Upper lobe of left lung (tissue), 6 donors: ENCODE measurements at places on chromosomes 3 and 15. TPM values are rescaled to one million over a fixed set of nuclear protein-coding genes. Genes with fewer than 3 reads are reported as not detected.

DNA sequence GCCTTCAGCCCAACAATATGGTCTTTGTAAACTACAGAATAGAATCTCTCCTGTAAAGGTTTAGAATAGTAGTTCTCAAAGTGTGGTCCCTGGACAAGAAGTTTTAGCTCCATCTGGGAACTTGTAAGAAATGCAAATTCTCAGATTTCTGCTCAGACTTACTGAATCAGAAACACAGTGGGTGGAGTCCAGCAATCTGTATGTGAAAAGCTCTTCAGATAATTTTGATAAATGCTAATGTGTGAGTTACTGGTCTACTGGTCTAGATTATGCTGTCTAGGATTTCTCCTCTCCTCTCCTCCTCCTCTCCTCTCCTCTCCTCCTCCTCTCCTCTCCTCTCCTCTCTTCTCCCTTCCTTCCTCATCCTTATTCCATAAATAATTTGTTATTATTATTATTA lies 57.5 kb downstream of the RBMS3 start:
- no peaks in the 10 kb centered on the region for H3K36me3 ChIP-seq
- H3K27ac ChIP-seq, result no peak overlapping the region
- no peak for DNase-seq
- no peak overlapping the region for H3K4me3 ChIP-seq

The CACNA2D2 gene
- total RNA-seq, result 203 TPM

The AQP9 gene
- 28.9 TPM for total RNA-seq

DNA sequence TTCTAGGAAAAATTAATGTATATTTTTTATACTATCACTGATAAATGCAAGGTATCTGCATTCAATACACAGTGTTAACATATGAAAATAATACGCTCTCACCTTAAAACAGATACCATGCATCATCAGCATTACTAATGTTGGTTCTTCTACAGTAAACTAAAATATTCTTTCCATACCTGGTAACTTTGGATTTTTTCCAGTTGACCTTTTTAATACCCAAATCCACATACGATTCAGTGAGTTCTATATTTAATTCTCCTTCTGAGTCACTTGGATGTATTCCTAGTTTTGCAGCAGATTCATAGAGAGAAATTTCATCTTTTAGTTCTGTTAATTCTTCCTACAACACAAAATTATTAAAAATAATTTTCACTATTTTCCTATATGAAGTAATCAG lies 29.9 kb downstream of the CEP152 start:
- H3K4me3 ChIP-seq, result no peak overlapping the region
- no peaks in the 10 kb centered on the region for H3K4me1 ChIP-seq
- H3K36me3 ChIP-seq, result peaks cover 18% of the 10 kb centered on the region
- no peak for DNase-seq

- H3K4me1 ChIP-seq, result no peaks in the 10 kb centered on the region
- H3K4me3 ChIP-seq, result no peak overlapping the region
- H3K27ac ChIP-seq, result no peak overlapping the region
Observed at GRCh38 chr3:54936561-54936960, 8.7 kb upstream of the LRTM1 start.

- H3K4me3 ChIP-seq, result no peak overlapping the region
- H3K27me3 ChIP-seq, result no peaks in the 10 kb centered on the region
- H3K36me3 ChIP-seq, result no peaks in the 10 kb centered on the region
- H3K27ac ChIP-seq, result no peak overlapping the region
- H3K4me1 ChIP-seq, result peaks cover 19% of the 10 kb centered on the region
Observed at GRCh38 chr3:123716411-123716810, 131.6 kb upstream of the HACD2 start.

GRCh38 chr3:70000563-70001081 lies 1.1 kb downstream of the SAMMSON start:
- H3K27me3 ChIP-seq, result no peaks in the 10 kb centered on the region
- H3K4me1 ChIP-seq, result peaks cover 4% of the 10 kb centered on the region
- no peak overlapping the region for H3K27ac ChIP-seq
- H3K4me3 ChIP-seq, result no peak overlapping the region
- no peaks in the 10 kb centered on the region for H3K36me3 ChIP-seq
- DNase-seq, result no peak

The GCSAM gene
- not detected for total RNA-seq

The WDR93 gene
- 1.7 TPM for total RNA-seq

The GOLIM4 gene
- 42.4 TPM for total RNA-seq

GRCh38 chr3:192373586-192373985 lies 353.8 kb downstream of the FGF12 start:
- H3K4me1 ChIP-seq, result no peaks in the 10 kb centered on the region
- H3K27me3 ChIP-seq, result no peaks in the 10 kb centered on the region

DNA sequence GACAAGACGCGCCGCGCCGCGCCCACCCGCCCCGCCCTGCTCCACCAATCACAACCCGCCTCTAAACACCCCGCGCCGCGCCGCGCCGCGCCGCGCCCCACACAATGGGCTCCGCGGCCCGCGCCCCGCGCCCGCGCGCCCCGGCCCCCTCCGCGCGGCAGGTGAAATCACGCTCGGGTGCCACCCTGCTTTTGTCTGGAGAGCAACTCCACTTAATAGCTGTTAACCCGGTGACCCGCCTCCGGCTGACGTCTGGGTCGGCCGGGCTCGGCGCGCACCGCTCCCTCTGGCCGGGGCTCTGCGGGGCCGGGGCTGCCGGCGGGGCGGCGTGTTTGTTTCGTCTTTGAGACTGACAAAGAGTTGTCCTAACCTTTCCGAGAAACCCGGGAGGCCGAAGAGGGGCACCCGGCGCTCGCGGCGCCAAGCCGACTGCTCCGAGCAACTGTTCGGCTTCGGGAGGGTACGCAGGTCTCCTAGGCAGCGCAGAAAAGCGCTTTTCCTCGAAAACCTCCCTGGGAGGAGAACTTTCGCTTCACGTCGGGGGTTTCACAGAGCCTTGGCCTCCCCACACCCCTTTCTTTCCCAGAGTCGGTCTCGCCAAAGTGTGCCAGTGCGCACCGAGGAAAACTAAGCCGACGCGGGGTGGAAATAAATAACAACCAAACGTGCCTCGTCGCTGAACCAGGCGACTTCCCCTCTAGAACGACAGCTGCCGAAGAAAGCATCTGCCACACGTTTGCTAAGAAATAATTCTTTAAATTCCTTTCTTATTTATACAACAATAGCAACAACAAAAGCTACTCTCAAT lies 518.4 kb downstream of the FOXP1 start:
- no peaks in the 10 kb centered on the region for H3K27me3 ChIP-seq
- peak; percentile 94 for DNase-seq
- peak overlapping the region; percentile 70 for H3K4me3 ChIP-seq
- peaks cover 51% of the 10 kb centered on the region for H3K4me1 ChIP-seq
- peak overlapping the region; percentile 90 for H3K27ac ChIP-seq
- no peaks in the 10 kb centered on the region for H3K36me3 ChIP-seq

DNA sequence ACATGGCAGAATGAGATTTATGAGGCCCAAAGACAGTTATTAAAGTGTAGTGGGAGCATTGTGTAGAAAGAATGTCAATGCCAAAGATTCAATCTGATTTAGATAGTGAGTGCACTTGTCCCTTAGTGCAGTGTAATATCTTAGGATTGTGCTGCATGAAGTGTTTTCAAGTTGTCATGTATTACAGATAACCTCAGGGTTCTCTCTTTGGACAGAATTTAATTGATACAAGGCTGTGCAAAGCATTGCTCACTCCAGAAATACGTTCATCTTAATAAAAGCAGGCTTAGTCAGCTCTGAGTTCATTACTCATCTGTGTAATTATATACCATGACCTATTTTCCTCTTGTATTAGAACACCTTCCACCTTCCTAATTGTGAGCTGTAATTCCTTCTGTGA lies 16.0 kb upstream of the GPR171 start:
- DNase-seq, result no peak
- H3K4me1 ChIP-seq, result no peaks in the 10 kb centered on the region
- H3K27ac ChIP-seq, result no peak overlapping the region
- H3K4me3 ChIP-seq, result no peak overlapping the region
- H3K27me3 ChIP-seq, result no peaks in the 10 kb centered on the region
- no peaks in the 10 kb centered on the region for H3K36me3 ChIP-seq

The ST8SIA2 gene
- 0.03 TPM for total RNA-seq

DNA sequence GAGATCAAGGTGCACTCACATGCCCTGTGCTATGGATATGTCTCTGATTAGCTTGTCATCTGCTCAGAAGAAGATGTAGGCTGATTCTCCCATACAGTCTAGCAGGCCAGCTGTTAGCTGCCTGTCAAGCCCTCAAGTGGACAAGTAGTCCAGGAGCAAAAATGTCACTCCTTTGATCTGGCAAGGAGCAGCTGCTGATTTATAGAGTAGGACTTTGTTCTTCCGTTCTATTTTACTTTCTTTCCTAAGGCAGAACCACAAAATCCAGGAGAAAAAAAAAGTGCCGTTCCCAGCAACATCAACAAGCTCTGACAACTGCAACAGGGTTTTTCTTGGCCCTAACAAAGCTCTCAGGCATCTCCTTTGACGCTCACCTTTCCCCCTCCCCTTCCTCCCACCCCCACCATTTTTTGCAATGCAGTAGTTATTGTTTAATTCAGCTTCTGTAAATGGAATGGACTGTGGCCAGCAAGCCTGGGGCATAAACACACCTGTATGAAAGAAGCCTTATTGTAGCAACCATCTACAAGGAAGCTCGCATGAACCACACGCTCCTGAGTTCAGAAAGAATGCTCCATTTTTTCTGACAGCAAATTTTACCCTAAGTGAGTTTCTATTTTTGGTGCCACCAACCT lies 196.3 kb downstream of the MEIS2 start:
- H3K27ac ChIP-seq, result no peak overlapping the region
- no peak for DNase-seq
- H3K4me3 ChIP-seq, result no peak overlapping the region
- no peaks in the 10 kb centered on the region for H3K4me1 ChIP-seq
- H3K36me3 ChIP-seq, result no peaks in the 10 kb centered on the region
- H3K27me3 ChIP-seq, result no peaks in the 10 kb centered on the region

The SAMMSON gene
- total RNA-seq, result not detected

The SH2D7 gene
- total RNA-seq, result not detected

The PLSCR2 gene
- total RNA-seq, result not detected
